ENCODE measurements at places on chromosomes 12 and 14.

- DNase-seq, result no peak
Measured at GRCh38 chr14:34059037-34059924, 108.4 kb upstream of the EGLN3 start.

DNA sequence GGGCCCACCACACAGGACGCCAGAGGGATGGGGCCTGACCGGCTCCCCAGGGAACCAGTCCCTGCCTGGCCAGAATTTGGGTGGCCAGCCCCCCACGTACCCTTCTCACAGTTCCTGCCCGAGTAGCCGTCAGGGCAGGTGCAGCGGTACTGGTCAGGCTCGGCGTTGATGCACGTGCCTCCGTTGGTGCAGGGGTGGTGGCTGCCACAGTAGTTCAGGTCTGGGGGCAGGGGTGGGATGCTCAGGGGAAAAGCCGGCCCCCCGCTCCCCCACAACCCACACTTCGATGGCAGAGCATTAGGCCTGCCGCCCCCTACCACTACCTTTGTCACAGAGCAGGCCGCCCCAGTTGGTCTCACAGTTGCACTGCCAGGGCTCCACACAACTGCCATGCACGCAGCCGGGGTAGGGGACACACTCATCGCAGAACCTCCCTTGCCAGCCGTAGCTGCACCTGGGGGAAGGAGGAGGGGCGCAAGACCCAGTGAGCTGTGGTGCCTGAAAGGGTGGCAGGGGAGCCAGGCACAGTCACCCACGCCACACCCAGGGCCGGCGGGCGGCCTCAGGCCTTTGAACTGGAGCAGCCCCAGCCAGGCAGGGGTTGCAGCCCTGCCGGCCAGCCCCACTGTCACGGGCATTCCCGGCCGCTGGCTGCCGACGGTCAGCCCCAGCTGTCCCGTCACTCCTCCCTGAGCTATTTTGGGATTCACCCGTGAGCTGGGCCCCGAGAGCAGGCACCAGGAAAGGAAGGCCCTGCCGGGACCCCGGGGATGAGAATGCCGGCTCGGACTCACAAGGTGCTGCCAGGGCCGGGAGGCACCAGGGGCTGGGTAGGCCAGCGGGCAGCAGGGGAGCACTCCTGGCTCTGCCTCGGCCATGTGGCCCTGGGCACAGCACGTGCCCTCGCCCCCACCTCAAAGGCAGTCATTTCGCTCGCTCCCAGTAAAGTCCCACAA lies 16.5 kb downstream of the JAG2 start:
- DNase-seq, result no peak

DNA sequence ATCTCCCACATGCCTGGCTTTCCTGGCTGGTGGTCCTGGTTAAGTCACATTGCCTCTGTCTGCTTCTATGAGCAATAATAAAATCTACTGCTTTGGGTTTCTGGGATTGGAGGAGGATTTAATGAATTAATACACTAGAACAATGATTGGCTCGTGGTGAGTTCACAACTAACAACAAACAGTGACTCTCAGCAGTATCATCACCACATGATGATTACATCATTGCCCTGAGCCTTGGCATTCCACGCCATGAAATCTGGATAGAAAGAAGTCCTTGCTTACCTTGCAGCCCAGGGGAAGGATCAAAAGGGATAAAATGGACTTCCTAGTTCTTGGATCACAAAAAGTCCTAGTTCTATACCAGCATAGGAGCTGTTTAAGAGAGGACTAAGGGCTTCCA lies 1069.0 kb downstream of the VRK1 start:
- DNase-seq, result no peak

DNA sequence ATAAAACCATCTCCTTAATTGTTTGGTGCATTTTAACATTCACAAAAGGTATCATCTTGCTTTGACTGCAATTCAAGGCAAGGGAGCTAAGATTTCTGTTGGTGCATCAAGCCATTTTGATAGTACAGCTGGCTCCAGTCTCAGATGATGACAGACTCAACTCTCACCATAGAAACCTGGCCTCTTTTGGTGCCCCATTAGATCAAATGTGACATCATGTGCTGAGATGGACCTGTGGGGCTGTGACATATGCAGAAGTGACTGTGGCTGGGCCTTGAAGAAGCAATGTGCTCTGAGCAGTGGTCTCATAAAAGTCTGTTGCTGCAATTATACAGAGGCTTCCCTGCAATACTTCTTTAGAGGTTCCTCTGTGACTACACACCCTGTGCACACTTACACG lies 88.4 kb downstream of the SLC2A13 start:
- no peak for DNase-seq

DNA sequence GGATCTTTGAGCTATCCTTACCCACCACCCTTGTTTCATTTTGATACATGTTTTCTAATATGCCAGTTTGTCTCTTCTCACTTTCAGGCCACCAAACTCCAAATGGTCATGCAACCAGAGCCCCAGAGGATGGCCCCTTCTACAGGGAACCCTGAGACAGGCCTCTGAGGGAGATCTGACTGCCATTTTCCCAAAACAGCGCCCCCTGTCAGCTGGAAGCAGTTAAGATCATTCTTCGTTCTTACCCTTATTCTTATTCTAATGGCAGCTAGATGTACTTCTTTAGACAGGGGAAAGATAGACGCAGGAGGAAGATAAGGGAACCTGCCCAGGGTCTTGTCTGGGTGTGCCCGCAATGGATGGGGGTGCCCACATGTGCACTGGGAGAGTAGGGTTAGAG lies 38.4 kb downstream of the C12orf56 start:
- no peak for DNase-seq

- no peak for DNase-seq
Measured at GRCh38 chr12:106581543-106582248, 1.1 kb upstream of the RFX4 start.
